Effector memory CD8-positive, alpha-beta T cell (primary cell): ENCODE measurements at places on chromosomes 11 and 22.

DNA sequence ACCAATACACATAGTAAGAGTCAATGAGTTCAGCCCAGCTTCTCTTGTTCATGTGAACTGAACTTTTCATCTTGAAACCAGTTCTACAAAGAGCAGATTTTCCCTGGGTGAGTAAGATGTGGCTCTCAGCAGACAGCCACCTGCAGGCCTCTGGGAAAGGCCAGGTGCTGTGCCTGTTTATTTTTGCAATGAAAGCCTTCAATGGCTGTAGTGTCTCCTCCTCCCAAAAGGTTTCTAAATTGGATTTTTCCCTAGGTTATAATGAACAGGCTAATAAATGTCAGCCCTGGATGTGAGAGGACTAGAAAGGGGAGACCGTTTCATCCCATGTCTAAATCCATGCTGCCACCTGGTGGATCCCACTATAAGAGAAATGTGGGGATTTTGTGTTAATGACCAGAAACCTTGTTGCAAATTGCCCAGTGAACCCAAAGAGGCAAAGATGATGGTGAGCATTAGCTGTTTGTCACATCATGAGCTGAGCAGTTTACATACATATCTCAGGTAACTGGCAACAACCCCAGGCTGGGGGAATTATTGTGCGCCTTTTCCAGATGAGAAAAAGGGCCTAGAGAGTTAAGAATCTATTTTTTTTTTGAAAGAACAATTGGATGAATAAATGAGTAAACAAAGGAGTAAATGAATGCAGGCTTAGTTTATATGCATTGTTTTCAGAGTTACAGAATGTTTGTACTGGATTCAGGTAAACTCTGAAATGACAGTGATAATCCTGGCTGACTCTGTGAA, 12.7 kb downstream of the C11orf91 start:
- no peak for DNase-seq

GRCh38 chr11:12137005-12137690, 26.8 kb downstream of the MICAL2 start:
- no peak for DNase-seq

DNA sequence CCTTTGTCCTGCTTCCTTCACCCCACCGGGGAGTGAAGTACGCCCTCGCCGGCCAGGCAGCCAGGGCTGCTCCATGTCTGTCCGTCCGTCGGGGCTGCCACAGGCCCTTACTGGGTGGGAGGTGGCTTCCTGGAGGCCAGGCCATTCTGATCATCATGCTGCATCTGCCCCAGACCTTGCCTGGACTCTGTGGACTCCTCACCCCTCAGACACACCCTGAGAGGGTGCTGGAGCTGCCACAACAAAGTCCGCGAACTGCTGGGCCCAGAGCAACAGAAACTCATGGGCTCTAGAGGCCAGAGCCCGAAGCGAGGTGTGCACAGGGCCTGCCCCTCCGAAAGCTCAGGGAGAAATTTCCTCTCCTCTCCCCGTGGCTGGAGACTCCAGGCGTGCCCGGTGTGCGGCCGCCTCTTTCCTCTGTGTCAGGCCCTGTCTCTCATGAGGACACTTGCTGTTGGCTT, 124.2 kb downstream of the KCNQ1OT1 start:
- no peak for DNase-seq

GRCh38 chr22:46472722-46473016, 64.8 kb downstream of the CELSR1 start:
- DNase-seq: no peak

DNA sequence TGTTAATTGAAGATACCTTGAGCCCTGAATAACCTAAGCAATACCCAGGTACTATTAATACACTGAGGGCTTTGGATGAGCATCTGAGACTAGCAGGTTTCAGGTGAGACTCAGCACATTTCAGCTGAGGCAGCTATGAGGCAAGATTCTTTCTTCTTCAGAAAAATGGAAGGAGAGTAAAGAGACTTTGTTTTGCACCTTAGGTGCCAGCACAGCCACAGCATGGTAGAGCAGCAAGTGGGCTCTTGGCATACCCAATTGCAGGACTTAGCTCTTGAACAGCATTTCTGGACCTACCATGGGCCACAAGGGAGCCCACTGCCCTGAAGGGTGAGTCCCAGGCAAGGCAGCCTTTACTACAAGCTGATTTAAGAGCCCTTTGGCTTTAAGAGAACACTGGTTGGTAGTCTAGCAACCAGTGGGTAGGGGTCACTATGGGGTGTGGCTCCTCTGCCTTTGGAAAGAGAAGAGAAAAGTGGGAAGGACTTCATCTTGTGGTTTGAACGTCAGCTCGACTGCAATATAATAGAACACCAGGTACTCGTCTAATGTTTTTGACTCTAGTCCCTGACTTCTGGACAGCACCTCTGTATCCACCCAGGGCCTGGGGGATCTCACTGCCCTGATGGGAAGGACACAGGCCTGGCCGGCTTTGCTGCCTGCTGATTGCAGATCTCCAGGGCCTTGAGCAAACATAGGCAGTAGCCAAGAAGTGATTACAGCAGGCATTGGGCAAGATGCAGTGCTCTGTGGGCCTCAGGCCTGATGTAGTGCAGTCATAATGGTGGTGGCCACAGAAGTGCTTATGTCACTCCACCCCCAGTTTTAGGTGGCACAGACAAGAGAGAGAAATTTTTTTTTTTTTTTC, 73.3 kb downstream of the GLYATL1 start:
- DNase-seq: no peak

DNA sequence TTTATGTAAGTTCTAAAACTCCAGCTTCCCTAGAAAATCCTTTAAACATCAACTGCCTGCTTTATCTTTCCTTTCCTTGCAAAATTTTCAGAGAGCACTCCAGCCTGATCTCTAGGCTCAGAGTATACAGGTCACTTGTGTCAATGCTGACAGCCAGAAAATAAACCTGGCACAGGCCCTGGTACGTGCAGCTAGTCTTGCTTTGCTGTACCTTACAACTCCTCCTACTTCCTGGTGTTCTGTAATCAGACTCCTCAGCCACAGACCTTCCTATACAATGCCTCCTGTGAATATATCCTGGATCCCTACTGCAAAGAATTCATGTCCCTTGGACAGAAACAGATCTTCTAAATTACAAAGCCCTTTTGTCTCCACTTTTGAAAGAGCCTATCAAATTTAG, 24.2 kb upstream of the TMEM123 start:
- no peak for DNase-seq

- no peak for DNase-seq
Measured at GRCh38 chr11:127451861-127452260, 451.3 kb upstream of the KIRREL3 start.

DNA sequence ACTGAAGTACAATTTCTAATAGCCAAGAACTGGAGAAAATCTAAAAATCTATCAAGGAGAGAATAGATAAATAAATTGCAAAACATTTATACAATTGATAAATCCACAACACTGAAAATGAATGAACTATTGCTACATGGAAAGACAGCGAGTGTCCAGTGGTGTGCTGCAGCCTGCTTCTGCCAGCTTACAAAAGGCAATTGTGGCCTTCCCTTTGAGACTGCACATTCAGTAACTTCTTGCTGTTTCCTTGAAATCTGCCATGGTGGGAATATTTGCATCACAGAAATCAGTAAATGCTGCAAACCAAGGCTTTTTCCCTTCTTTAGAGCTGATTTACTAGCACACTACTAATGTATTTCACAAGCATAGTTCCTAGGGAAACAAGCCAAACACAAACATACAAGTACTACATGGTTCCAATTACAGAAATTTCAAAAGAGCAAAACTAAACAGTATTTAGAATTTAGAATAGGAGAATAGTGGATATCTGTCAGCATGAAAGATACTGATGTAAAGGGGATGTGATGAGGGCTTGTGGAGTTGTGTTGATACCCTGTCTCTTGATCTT, 76.9 kb upstream of the TRIM77 start:
- no peak for DNase-seq

DNA sequence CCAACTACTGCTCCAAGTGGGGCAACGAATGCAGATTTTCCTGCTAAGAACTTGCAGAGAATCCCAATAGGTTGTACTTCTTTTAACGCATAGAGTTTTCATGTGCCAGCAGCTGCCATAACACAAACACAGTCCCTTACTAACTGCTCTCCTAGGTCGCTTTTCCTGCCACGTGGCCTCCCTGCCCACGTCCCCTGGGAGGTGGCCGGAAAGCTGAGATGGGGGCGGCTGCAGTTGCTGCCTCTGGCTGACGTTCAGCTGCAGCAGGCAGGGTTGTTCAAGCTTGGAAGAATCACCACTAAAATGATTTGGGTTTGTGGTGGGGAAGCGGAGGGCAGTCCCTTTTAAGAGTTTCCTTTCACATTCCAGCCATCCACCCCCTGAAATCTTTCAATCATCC, 39.3 kb downstream of the ZNF202 start:
- DNase-seq: no peak
